ENCODE measurements at places on chromosomes 11 and 22.

DNA sequence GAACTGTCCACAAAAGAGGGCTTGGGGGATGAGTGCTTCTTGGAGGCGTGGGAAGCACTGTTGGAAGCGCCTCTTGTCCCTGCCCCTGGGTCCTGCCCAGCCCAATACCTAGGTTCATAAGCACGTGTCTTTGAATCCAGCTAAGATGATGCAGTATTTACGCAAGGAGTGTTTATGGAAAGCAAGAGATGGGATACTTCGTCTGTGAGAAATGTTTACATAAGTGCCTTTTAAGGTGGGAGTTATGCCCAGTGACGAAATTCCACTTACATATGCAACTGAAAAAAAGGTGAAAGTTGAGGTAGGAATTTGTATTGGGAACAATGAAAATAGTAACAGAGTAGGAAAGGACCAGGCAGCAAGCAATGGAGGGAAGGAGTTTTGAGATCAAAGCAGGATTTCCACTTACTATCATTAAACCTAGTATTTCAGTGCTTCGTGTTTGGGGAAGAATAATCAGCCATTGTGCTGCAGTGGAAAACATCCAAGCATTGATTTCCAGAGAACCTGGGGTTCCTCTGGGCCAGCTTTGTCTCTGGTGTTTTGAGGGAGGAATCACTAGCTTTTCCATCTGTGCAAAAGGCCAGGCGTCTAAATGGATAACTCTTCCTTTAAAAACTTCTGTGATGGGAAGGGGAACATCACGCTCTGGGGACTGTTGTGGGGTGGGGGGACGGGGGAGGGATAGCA lies 115.3 kb upstream of the TTC12 start:
- DNase-seq = no peak

GRCh38 chr11:12110714-12111548 lies 541 bp downstream of the MICAL2 start:
- DNase-seq = no peak

DNA sequence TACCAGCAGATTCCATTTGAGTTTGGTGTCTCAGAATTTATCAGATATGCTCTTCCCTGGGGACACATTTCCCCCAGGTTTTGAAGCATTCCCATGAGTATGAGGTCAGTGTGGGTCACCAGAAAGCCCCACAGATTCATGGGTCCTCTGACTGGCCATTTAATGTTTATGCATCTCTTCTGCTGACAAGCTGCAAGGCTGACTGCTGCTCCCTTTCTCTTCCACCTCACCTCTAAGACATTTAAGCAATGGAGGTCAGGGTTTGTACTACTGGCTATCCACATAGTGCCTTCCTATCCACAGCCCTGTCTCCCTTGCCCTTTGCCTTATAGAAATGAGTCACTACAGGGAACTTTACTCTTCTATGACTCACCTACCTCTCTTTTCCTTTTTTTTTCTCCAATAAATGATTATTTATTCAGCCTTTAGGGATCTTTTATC lies 106.0 kb upstream of the TIMP3 start:
- no peak for DNase-seq

DNA sequence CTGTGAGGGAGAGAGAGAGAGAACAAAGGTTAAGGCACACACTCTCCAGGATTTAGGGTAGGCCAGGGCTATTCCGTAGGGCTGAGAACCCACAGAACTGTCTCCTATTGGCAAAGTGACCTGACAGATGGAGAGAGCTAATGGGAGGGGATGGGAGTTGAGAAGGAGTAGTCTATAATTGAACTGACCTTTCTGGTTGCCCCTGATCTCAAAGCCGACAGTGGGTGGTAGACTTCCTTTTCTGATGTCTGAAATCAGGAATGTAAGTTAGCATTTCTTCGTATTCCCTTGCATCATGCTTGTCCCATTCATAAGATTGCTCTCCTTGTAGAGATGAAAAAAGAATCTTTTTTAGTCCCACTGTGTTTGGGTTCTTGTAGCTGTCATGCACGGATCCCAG lies 210.1 kb downstream of the NTM start:
- DNase-seq = no peak

- DNase-seq = no peak
Observed at GRCh38 chr11:117273550-117274289, 17.4 kb upstream of the BACE1-AS start.
